ENCODE measurements at places on chromosomes 5 and 9.
A peak's percentile ranks its signal among the peaks of the same experiment; 100 is the strongest.

DNA sequence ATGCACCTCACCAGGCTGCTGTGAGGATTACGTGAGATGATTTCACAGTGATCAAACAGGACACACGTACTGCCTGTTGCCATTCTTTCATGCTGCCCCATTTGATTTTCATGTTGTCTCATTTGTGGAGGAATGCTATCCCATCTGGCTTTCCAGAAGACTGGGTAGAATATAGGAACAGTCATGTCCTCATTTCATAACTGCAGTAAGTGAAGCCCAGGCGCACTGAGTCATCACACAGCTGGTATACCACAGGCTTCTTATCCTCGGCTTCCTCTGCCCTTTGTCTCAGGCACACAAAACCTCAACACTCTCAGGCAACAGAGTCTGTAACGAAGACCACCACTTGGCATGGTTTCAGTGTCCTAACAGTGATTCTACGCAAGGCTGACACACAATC, 62.3 kb downstream of the LHFPL2 start:
- peak; percentile 41 for DNase-seq

GRCh38 chr5:60698336-60698735, 1.6 kb downstream of the DEPDC1B start:
- DNase-seq, result no peak

DNA sequence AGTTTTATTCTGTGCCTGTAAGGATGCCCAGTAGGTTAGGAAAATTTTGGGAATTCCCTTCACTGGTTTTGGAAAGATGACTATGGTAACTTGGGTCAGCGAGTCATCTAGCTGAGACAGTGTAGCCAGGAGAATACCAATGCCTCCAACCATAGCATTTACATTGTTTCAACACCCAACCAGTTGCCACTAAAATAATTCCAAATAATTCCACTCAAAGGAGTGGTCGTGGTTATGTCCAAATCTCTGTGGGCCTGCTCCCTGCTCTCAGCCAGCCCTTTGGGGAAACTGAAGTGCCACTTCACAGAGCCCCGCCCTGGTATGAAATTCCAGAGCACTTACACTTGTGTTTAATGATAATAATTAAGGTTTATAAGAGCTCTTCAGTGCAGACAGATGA, 310.5 kb downstream of the PLK2 start:
- no peak for DNase-seq

- DNase-seq, result no peak
Observed at GRCh38 chr5:120985526-120985925, 521.4 kb downstream of the PRR16 start.

DNA sequence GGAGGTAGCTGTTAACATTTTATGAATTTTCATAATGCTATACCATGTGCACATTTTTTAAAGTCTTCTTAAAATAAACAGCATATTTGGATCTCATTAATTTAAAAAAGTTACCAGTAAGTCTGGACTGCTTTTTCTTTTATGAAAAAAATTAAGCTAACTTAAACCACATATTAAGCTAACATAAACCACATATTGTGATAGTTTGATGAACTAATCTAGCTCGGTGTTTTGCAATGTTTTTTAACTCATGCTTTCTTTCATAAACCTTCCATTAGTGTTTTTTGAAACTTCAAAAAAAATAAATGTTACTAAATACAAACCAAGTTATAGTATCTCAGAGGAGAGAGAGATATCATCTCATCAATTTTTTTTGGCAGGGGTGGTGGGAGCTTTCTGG, 26.5 kb downstream of the POLK start:
- no peak for DNase-seq

Data from CD4-positive, alpha-beta T cell (primary cell).